CMK (cell line): ENCODE measurements at places on chromosomes 5 and 9.

GRCh38 chr9:130217838-130218237 is 45.6 kb downstream of the NCS1 start:
- no peak for DNase-seq

GRCh38 chr5:133919148-133920136 is 49.0 kb downstream of the C5orf15 start:
- no peak for DNase-seq

DNA sequence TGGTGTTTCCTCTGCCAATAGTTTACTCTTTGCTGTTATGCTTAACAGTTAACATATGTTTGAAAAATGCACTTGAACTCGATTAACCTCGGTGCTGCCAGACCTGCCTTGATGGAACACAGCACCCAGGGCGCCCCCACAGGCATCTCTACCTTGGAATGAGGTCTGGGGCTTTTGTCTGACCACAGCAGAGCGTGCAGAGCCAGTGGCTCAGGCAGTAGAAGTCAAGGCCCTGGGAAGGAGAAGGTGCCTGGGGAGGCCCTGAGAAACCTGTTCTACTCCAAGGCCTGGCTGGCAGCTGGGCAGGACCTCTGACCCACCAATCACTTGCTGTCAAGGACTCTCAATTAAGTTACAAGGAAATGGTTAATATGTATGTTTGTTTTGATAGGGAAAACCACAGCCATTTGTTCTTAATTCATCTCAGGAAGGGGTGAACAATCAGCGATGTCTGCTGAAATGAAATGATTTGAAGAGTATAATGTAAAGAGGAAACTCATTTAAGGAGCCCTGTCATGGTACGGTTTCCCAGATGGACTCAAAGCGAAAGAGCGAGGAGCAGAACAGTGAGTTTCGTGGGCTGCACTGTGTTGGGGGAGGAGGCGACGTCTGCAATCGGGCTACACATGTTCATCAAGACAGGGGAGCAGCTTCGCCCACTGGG is 21.9 kb downstream of the MACROH2A1 start:
- no peak for DNase-seq

DNA sequence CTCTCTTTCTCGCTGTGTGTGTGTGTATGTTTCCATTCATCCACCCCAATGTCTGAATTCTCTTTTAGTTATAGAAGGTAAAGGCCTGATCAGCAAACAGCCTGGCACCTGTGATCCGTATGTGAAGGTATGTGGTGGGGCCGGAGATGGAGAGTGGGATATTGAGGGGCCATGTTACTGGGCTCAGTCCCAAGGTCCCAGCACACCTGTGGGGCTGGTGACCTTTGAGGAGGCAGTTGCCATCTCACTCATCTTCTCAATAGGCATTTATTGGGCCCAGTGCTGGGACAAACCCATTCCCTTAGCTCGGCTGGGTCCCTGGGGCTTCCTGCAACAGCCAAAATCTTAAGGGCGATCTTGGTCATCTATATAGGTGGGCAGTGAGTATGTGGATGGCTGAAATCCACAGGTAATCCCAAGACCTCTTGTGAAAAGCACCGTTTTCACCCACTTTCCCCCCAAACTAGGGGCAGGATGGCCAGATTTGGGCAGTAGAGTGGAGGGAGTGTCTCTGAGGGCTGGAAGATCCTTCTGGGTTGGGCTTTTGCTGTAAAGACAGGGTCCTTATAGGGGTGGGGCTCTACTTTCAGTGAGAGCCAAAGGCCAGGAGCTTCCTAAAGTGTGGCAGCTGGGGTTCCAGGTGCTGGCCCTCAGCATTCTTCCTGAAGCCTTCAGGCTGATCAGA is 19.6 kb downstream of the RGS3 start:
- no peak for DNase-seq

DNA sequence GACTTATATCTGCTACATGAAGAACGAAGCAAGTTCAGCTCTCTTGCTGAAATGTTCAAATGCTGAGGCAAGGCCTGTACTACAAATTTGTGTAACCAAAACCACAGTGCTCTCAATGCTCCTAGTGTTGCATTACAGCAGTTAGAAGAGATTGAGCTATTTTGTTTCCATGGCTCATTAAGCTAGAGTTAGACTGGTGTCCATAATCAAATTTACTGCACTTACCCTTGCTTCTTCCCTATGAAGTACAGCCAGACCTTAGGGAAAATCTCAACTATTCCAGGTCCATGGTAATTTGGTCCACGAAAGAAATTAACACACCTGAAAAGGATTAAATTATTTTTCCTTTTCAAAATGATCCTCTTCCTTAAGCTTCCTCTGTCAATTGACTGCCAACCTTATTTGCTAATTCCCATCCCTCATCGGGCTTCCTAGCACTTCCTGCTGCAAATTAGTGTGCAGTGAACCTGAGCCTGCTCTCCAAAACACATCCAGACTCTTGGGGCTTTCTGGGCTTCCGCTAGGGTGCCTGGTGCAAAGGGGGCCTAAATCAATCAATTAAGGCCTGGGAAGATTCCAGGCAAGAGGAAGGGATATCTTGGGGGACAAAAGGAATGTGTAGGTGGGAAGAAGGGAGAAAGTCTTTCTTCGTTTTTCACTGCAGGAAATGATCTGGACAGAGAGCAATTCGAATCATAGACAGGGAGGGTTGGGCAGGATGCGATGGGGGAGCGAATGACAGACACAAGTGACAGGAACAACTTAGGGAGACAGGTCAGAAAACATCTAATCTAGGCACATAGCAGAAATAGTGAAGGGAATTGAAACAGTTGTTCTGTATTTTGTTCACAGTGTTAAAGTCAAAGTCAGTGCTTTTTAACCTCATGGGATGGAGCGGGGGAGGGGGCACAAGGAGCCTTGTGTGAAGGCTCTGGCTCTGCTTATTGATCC is 542.4 kb downstream of the RAB3C start:
- DNase-seq: no peak

DNA sequence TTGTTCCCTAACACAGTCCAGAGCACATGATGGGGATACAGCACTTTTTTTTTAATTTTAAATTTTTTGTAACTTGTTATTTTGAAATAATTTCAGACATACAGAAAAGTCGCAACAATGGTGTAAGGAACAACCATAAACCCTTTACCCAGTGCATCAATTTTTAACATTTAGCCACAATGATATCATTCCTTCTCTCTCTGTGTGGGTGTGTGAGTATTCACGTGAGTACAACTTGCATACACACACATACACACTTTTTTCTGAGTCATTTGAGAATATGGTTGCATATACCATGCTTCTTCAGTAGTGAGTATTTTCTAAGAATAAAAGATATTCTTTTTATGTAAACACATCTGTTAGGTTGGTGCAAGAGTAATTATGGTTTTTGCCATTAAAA is 135.2 kb downstream of the ARHGAP26 start:
- DNase-seq: no peak

- no peak for DNase-seq
Observed at GRCh38 chr9:104984948-104985347, 57.0 kb upstream of the ABCA1 start.

- DNase-seq: no peak
Observed at GRCh38 chr9:99873943-99874584, 32.4 kb upstream of the STX17 start.
